ENCODE measurements at places on chromosomes 2 and 18.
A peak's percentile ranks its signal among the peaks of the same experiment; 100 is the strongest.

DNA sequence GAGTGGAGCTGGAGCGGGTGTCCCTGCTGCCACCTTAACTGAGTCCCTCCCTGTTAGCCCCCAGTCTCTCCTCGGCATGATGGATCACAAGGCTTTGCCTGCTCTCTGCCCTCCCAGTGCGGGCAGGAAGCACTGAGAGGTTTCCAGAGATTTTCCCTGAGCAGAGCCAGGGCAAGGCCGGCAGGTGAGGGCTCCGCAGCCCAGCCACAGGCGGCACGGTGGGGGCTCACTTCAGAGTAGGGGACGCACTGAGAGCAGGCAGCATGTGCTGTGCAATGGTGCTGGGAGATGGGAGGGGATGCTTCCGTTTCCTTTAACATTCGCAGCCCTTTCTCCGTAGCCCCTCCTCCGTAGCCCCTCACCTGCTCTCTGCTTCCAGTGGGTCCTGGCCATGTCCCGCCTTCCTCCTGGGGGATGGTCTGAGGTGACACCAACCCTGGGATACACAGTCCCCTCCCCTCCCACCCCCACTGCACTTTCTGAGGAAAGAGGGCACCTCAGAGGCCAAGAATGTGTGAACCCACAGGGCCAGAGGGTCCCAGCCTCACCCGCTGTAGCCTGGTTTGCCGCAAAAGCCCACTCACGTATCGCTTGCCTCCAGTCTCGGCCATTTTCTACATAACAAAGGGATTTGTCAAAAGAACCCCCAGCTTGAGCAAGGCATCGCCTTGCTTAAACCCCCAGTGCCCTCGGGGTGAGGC, 10.7 kb downstream of the KCNF1 start:
- DNase-seq, result no peak

DNA sequence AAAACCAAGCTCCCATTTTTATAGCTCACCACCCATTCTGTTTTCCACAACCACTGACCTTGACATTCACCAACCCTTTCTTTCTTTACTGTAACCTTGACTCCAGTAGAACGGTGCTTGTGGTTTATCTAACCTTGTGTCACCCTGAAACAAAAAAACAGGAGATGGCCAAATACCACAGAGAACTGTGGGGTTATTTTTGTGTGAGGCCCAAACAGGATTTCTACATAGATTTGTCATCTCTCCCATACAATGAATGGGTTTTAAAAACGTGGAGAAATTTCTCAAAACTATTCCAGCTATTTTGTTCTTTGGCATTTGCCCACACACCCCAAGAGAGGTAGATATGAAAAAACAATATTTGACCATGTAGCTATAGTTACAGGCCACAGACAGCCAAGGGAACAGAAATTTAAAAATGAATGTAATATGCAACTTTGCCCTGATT, 231.3 kb upstream of the TANK start:
- DNase-seq, result no peak

DNA sequence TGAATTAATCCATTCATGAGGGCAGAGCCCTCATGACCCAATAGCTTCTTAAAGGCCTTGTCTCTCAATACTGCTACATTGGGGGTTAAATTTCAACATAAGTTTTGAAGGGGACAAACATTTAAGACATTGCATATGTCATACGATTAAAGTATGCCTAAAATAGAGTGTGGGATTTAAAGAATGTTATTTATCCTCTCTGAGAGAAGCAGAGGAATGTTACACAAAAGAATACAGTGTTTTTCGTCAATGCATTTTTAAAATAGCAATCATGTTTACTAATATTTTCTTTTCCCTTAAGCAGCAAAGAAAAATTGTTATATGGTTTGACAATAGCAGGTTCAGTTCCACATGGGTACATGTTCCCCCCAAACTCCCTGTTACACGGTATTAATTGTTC, 363.1 kb downstream of the NUP35 start:
- no peak for DNase-seq

- DNase-seq, result no peak
Measured at GRCh38 chr18:12034241-12035100, 53.2 kb downstream of the IMPA2 start.

GRCh38 chr2:156935616-156936015, 321.9 kb upstream of the GALNT5 start:
- peak; percentile 44 for DNase-seq

All from NCI-H1694 treated with DMSO at 0.1 percent for 48 hours (cell line).